Stimulated activated CD8-positive, alpha-beta memory T cell treated with anti-CD3 and anti-CD28 coated beads, Interleukin-4, amount 100 ng/mL, for 4 hours (primary cell): ENCODE measurements at places on chromosomes 3 and 15.

GRCh38 chr3:134260987-134261386, 10.3 kb upstream of the RYK start:
- no peak for DNase-seq

DNA sequence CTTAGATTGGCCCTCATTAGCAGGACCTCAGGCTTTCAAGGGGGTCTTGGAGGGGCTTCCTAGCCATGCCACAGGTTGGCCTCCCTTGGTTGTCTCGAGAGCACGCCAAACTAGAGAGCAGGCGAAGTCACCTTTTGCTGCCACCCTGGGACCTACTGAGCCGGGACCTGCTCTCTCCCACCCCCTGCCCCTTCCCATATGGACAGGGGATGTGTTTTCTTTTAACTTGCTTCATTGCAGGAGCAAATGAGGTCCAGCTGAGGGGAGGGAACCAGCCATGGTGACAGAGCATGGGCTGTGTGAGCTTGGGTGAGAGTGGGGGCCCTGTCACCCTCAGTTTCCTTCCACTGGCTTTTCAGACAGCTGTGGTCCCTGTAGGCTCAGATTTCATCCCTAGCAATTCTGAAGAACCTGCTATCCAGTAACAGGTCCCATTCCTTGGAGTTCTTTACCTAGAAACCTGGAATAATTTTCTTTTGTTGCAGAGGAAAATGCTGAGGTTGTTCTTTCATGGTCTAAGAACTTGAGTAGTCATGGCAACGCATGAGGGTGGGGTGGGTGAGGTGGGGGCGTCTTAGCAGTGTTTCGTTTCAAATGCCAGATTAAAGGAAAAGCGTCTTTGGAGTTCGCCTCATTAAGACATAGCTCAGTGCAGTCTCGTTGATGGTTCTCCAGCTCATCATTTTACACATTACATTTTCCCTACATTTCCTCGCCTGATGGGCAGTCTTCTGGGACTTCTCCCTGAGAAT, 20.1 kb upstream of the MAGEF1 start:
- DNase-seq: no peak

- no peak for DNase-seq
Observed at GRCh38 chr15:77482570-77482969, 61.9 kb downstream of the HMG20A start.

DNA sequence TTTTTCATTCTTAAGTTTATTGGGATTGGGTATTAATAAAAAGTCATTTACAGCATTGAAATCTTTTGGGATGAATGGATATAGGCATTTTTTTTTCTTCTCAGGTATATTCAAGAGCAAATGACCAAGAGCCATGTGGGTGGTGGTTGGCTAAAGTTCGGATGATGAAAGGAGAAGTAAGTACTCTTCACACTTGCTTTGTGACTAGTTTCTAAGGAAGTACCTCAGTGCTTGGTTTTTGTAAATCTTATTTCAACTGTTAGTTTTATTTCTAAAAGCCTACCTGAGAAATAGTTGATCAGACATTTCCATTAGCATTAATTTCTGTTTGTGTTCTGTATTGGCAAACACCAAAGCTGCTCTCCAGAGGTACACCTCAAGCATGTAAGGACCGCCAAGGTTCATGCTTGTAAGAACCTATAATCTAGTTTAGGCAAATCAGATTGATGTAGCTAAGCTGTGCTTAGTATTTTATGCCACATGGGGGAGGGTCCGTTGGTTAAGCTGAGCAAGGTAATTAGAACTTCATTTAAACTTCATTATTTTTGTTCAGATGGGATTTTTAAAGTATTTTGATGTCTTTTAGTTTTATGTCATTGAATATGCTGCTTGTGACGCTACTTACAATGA, 35.4 kb downstream of the FXR1 start:
- DNase-seq: no peak

- no peak for DNase-seq
Observed at GRCh38 chr3:184832044-184832443, 20.1 kb downstream of the VPS8 start.
